Cardiac atrium fibroblast (primary cell): ENCODE measurements at places on chromosomes 1 and 21. TPM values are rescaled to one million over a fixed set of nuclear protein-coding genes. Genes with fewer than 3 reads are reported as not detected.

Gene ANKRD35
- 1.1 and 1.3 TPM in 2 replicates for total RNA-seq

Gene GBP7
- total RNA-seq, result not detected in 2 replicates

Gene ZNF683
- total RNA-seq, result not detected in 2 replicates

Gene SLC2A5
- total RNA-seq, result 3.2 and 5.2 TPM in 2 replicates

Gene DNM3
- total RNA-seq, result 0.16 and 0.36 TPM in 2 replicates

Gene KISS1
- total RNA-seq, result not detected in 2 replicates

Gene OLFML3
- total RNA-seq, result 12.2 and 28.7 TPM in 2 replicates

Gene SPRR5
- not detected in 2 replicates for total RNA-seq

Gene CYP4A11
- total RNA-seq, result 0.18 TPM in 1 of 2 replicates, not detected in the other

Gene ST6GALNAC5
- not detected in 2 replicates for total RNA-seq

Gene RSBN1
- total RNA-seq, result 6.1 and 6.2 TPM in 2 replicates

Gene AIRE
- total RNA-seq, result not detected in 2 replicates

Gene OR2AK2
- not detected in 2 replicates for total RNA-seq
